Mammary epithelial cell (primary cell): ENCODE measurements at places on chromosomes 3 and 15.

- DNase-seq: no peak
Measured at GRCh38 chr3:106294121-106294520, 425.3 kb upstream of the CBLB start.

DNA sequence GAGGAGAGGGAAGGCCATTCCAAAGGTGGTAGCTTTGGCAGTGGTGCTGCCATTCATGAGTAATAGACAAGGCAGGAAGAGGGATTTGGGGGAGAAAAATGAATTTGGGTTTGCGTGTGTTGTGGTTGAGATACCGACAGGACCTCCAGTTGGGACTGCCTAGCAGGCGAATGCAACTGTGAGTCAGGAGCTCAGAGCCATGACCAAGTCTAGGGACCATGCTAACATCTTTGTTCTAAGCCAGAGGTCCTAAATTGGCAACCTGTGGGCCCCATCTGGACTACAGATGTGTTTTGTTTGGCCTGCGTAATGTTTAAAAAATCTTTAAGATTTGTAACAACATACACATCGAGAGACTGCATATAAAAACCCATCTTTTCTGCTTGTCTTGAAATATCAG is 61.6 kb downstream of the SAMMSON start:
- no peak for DNase-seq

GRCh38 chr3:138197058-138197457 is 10.0 kb downstream of the ARMC8 start:
- DNase-seq: peak; percentile 21

- no peak for DNase-seq
Measured at GRCh38 chr3:42045708-42046243, 45.4 kb upstream of the TRAK1 start.

- no peak for DNase-seq
Measured at GRCh38 chr3:21331857-21332256, 419.2 kb downstream of the ZNF385D start.

DNA sequence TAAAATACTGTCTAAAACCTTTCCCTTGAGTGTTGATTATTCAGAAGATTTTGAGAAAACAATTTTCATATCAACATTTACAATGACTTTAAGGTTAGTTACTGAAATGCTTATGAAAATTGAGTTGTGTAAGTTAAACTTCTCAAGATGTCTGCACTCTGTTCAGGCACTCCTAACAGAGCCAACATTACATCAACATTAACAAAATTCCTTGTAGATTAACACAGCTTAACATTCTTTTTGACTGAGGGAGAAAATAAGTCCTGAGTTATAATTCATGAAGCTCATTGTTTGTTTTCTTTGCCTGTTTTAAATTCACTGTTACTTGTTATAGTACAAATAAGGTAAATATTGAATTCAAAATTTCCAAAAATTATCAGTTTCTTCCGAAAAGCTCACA is 9.0 kb downstream of the ACKR4 start:
- no peak for DNase-seq

- DNase-seq: no peak
Measured at GRCh38 chr3:9715136-9715535, 11.5 kb downstream of the CPNE9 start.

- DNase-seq: no peak
Measured at GRCh38 chr3:196842567-196843434, 24.9 kb upstream of the SENP5 start.

DNA sequence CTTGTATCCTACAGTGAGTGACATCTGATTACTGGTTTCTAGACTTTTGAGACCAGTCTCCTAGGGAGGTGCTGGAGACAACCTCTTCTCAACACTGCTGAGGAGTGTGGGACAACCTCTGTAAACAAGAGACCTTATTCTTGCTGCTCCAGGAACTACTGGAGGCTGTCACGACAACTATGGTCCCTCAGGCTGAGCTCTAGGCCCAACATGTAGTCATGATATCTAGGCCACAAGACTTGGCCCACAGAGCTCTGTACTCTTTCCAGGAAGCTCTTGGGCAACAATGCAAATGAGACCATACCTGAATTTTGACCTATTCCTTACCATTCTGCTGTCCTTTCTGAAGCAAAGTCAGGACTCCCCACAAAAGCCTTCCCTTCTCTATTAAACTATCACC is 24.3 kb upstream of the HEG1 start:
- no peak for DNase-seq

GRCh38 chr3:52857133-52857532 is 22.3 kb upstream of the MUSTN1 start:
- no peak for DNase-seq

DNA sequence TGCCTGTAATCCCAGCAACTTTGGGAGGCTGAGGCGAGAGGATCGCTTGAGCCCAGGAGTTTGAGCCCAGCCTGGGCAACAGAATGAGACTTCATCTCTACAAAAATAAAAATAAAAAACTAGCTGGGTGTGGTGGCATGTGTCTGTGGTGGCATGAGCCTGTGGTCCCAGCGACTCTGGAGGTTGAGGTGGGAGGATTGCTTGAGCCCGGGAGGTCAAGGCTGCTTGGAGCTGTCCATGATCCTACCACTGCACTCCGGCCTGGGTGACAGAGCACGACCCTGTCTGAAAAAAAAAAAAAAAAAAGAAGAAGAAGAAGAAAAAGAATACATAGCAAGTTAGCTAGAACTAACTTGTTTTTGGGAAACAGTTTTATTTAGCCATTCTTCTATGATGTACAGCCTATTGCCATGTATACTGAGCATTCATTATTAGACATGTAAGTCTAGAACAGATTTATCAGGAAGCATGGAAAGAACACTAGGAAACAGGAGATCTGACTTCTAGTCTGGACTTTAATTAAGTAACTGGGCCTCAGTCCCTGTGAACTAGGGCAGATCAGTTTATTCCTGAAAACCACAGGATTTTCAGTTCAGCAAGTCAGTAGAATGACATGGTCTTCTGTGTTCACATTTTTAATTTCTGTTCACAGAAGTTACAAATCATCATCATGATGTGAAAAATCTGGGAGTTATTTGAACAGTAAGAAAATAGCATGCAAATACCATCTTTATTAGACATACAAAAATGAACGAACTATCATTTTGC is 65.5 kb downstream of the KAT2B start:
- no peak for DNase-seq

DNA sequence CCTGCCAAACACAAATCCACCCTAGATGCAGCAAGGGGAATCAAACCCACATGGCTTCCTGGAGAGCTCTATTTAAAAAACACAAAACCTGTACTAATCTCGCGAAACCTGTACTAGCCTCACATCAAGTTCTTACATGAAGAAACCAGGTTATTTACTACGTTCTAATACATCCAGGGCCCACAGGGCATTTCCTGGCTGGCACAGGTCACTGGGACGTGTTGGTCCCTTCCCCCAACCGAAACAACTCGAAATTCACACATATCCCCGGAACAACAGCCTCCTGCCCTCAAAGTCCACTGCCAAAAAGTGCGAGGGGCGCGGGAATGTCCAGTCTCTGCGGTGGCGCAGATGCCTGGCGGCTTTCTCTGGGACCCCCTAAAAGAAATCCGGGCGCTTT is 955 bp downstream of the CDCP1 start:
- peak; percentile 65 for DNase-seq

GRCh38 chr3:28215407-28215806 is 26.0 kb upstream of the CMC1 start:
- DNase-seq: no peak

DNA sequence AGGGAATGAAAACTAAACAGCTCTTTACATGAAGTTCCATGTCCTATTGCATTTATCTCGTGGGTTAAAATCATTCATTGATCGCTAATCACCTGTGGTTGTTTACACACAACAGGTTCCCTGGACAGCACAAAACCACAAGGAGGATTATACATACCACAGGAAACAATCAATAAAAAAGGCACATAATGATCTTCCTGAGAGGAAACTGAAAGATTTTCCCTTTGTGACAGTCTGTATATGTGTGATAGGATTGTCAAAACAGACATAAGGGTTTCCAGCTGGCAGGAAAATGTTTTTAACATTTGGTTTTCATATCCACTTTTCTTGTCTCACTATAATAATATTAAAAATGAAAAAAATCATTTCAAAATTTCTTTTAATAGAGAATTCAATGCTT is 541.8 kb downstream of the NLGN1 start:
- DNase-seq: no peak

- DNase-seq: no peak
Measured at GRCh38 chr3:43451670-43452254, 165.4 kb downstream of the SNRK start.

- no peak for DNase-seq
Measured at GRCh38 chr15:27725731-27726130, 373.4 kb downstream of the OCA2 start.

DNA sequence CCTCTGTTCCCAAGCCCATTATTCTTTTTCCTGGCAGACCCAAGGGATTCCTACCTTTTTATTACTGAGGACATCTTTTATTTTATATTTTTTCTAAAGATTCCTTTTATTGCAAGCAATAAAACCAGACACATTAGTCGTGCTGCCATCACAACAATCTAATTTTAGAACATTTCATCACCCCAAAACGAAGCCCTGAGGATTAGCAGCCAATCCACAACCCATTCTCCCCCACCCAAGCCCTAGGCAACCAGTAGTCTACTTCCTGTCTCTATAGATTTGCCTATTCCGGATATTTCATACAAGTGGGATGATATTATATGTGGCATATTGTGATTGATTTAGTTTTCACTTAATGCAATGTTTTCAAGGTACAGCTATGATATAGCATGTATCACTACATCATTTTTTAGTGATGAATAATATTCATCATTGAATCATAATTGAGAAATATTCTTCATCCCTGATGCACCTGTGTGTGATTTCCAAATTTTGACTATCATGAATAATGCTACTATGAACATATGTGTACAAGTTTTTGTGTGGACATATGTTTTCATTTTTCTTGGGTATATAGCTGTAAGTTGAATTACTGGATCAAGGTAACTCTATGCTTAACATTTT is 65.7 kb downstream of the IL1RAP start:
- DNase-seq: peak; percentile 25

- no peak for DNase-seq
Measured at GRCh38 chr3:170539897-170540296, 46.0 kb downstream of the SLC7A14 start.

- DNase-seq: no peak
Measured at GRCh38 chr3:196883361-196883760, 15.6 kb downstream of the SENP5 start.

GRCh38 chr3:126314790-126315658 is 42.2 kb downstream of the KLF15 start:
- no peak for DNase-seq

DNA sequence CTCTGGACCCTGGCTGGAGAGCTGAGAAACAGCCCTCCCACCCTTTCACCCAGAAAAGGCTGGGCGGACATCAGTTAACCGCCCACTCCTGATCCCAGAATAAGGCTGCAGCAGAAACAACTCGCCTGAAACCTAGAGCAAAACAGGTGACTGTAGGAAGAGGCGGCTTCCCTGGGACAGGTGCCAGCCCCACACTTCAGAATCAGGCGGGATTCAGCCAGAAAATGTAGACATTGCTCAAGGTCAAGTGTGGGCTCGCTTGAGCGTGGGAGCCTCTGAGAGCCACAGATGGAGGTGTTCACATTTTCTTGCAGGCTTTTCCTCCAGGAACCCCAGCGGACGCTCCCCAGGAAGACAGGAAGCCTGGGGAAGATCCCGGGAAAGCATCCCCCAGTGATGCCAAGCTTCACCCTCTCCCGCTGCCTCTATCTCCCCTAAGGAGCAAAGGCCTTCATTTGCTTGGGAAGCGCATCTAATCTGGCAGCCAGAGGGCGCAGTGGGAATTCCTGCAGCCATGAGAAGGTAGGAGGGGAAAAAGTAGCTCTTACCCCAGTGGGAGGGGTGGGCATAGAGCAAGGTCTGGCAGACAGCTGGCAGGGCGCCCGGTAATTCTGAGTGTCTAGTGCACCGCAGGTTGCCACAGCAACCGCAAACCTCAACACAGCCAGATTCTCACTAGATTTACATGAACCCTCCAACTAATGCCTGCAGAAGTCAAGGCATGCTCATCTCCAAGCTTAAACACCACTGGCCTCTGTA is 77.7 kb downstream of the OCA2 start:
- DNase-seq: peak; percentile 2

- DNase-seq: peak; percentile 81
Measured at GRCh38 chr3:82143661-82144412, 382.4 kb upstream of the GBE1 start.

DNA sequence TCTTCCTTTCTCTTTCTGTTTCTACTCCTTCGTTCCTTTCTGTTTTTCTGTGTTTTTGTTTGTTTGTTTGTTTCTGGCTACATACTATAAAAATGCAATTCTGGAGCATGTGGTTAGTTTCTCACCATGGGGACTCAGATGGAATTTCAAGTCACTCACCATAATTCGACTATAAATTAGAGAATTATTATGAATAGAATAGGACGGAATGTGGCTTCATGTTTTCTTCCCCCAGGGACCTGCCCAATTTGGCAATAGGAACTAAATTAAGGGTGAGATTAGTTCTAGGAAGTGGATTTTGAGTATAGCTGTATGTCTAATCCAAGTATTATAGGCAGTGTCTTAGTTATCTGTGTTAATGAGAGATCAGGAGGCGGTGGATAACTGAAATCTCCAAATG is 96.9 kb downstream of the THSD4 start:
- no peak for DNase-seq

GRCh38 chr3:197749315-197749600 is 425 bp upstream of the FYTTD1 start:
- DNase-seq: peak; percentile 62

GRCh38 chr15:92938387-92938786 is 38.3 kb downstream of the CHD2 start:
- DNase-seq: no peak

DNA sequence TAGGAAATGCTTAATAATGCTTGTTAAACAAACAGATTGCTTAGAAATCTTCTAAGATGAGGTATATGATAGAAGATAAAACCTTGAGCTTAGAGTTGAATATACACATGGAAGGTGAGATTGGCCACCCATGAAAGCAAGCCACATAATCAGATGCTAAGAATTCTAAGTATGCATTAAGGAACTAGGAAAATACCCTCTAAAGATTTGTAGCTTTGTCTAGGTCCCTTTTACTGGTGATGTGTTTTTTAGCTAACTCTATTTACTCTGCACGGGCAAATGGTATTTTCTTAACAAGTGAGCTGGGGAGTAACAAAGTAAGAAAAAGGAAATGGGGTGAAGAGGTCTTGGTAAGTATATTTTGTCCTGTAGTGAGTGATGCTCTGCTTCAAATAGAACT is 310.3 kb downstream of the OXSM start:
- DNase-seq: no peak
